ENCODE measurements at places on chromosomes 11 and 22.

DNA sequence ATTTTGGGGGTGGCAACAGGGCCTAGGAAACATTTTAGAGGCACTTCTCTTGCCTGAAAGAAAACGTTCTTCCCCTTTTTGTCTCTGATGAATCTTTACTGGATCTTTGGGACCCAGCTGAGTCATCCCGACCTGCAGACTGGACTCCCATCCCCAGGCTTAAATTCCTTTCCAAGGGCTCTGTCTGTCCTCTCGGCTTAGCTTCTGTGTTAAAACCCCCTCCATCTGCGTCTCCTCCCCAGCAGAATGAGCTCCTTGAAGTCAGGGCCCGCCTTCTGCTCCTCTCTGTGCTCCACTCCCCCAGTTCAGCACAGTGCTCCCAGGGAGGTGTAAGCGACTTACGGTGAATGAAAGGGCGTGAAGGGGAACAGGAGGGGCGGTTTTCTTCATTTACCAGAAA is 895 bp upstream of the DAGLA start:
- no peak for DNase-seq

DNA sequence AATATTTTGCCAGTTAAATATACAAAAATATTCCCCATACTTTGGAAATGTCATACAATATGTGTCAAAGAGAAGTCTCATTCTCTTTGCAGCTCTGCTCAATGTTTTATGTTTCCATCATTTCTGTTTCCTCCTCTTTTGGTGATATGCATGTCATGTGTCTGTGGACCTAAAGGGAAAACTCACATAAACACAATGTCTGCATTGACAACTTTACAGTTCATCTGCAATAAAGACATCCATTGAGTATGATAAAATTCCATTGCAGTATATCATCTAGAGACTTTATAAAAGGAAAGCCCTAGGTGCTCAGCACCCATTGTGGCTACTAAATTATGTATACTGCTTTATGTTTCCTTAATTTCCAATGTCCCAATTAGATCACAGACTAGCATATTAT is 461.3 kb upstream of the FAT3 start:
- DNase-seq: no peak

DNA sequence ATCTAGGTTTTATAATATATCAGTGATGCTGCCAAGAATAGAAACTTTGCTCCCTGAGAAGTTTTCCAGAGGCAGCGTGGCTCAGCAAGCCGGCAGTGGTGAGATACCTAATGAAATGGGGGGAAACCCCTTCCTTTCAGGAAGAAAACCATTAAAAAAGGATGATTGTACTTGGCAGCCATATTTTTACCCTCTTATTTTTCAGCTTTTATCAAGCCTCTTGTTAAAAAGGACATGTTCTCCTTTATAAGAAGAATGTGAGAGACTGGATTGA is 9.0 kb upstream of the ME3 start:
- DNase-seq: no peak

GRCh38 chr22:21098099-21098671 is 52.4 kb downstream of the LRRC74B start:
- no peak for DNase-seq

GRCh38 chr22:19565382-19566278 is 41.4 kb upstream of the CLDN5 start:
- no peak for DNase-seq

- no peak for DNase-seq
Measured at GRCh38 chr22:42025421-42025820, 26.8 kb downstream of the WBP2NL start.

DNA sequence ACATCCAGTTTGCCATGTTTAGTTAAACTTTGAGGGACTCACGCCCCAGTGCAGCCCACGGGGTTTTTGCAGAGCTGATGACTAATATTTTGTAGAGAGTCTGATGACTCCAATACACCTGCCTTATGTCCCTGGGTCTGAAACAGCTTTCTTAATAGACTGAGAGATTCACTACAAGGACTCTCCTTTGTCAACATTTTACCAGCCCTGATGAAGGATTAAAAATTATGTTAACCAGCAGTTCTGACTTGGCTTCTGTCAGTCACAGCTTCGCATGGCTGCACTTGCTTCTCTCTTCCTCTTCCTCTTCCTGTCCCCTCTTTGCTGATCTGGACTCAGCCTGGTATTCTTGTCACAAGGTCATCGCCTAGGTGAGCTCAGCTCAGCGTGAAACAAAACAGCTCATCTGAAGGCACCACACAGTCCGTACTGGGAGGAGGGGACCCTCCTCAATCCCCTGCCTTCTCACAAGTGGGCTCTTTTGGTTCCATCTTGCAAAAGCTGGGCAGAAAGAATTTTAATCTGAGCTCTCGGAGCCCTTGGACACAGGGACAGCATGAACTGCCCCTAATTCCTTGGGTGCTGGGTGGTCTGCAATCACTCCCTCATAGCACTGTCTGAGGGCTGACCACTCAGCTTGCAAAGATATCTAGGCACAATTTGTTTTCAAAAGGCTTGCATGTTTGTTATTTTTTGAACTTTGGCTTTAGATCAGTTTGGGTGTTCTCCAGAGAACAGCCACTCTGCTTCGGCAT is 38.1 kb upstream of the POU2AF1 start:
- DNase-seq: no peak

DNA sequence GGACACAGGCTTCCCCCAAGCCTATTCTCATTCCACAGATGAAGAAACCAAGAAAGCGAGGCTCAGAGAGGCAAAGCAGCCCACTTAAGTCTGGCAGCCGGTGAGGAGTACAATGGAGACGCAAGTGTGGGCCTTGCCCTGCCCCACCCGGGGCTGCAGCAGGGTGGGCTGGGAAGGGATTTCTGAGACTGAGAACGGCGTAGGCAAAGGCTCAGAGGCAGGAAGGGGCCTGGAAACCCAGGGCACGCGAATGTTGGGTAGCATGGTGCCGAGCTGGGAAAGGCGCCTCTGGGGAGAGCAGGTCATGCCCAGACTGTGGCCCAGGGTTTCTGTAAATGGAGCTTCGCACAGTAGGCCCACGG is 47.5 kb upstream of the SHISAL1 start:
- DNase-seq: no peak

DNA sequence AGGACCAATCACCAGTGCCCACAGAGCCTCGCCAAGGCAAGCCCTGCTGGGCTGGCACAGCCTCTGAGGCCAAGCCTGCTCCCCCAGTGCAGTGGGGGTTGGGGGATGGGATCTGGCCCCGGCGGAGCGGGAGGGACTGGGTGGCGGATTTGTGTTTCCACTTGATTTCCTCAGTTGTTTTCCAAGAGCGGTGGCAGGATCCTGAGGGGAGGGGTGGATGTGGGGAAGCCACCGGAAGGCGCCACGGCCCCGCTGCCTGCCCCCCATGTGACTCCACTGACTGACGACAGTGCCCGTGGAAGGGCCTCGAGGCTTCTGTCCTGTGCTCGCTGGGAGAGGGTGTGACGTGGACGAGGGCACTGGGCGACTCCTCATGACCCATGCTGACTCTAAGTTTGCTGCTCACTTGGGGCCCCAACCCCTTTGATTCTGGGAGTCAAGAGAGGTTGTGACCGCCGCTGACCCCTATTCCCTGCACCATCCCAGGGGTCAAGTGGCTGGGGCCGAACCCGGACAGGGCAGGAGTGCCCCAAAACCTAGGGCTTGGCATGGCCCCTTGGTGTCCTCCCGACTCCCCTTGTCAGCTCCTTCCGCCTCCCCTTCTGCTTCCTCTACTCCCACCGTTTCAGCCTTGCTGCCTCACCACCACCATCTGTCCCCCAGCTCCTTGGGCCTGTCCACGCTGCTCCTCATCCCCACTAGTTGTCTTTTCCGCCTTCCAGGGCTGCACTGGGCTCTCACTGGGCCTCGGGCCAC is 23.5 kb upstream of the PICK1 start:
- no peak for DNase-seq

GRCh38 chr11:111554532-111554931 is 14.0 kb downstream of the LAYN start:
- DNase-seq: no peak

GRCh38 chr11:113147249-113147648 is 167.1 kb upstream of the TTC12 start:
- DNase-seq: no peak

DNA sequence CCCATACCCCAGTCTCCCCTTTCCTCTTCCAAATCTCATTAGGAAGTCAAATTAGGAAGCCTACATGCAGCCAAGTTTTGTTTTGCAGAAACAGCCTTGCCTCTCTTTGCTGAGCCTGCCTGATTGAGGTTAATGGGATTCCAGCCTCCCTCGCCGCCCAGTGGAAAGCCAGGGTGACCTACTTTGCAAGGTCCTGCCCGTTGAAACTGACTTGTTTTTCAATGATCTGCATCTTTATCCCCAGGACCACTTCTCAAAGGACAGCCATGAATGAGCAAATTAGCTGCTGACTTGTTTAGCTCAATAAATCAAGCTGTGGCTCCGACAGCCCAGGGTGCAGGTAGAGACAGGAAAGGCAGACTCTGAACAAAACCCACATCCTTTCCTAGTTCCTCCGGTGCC is 110.4 kb downstream of the RRAS2 start:
- DNase-seq: no peak

GRCh38 chr11:5486421-5486820 is 2.1 kb upstream of the OR52D1 start:
- no peak for DNase-seq

DNA sequence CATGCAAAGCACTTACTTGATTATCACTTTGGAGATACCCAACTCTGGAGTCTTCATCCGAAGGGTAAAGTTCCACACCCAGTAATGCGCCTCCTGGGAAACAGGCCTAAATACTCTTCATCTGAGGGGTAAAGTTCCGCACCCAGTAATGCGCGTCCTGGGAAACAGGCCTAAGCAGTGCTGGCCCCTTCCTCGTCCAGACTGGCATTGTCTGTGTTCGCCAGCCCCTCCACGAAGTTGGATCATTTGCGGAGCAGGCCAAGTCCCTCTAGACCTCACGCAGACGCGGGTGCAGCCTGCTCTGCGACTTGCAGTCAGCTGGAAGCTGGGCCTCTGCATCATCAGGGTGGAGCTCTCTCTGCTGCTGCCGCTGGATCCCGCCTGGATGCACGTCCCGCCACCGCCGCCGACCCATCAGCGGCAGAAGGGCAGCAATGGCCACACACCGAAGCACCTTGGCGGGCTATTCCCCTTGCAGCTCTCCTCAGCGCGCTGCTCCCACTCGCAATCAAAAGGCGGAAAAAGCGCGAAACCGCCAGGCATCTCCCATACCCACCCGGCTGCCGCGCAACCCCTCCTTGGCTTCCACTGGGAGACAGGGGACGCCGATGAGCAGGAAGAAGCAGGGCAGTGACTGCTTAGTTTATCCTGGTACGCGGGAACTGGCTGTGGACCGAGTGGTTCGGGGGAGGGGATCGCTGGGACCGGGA is 34.1 kb upstream of the GLYATL1 start:
- no peak for DNase-seq

- no peak for DNase-seq
Measured at GRCh38 chr11:3367221-3367620, 11.7 kb downstream of the ZNF195 start.

DNA sequence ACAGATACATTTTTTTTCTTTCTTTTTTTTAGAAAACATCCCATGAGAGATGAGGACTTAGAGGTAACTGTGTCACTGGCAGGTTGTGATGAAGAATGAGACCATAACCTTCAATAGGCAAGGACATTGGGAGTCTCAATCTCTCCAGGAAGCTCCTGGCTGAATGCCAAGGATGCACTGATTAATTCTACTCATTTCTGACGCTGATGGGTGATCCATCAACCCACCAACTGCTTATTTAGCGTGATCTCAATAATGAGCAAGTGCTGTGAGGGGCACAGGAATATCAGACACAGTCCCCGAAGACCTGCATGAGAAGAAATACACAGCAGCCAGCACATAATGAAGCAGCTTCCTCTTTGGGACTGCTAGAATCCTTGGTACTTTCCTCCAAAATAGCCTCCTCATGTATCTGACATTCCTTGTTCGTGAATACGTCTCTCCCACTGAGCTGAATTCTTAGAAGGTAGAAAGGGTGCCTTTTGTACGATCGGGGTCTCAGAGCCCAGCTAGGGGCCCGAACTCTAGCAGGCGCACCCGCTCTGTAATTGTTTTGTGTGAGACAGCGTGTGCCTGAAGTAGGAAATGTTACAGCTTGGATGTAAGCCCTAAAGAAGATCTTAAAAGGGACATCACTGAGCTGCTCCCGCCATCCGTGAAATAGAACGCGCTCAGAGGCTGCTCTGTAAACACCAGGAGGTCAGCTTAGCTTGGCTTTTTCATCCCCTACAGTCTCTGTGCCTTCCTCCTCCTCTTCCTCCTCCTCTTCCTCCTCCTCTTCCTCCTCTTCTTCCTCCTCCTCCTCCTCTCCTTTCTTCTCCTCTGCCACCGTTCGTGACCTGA is 7.2 kb downstream of the CLMP start:
- DNase-seq: no peak

DNA sequence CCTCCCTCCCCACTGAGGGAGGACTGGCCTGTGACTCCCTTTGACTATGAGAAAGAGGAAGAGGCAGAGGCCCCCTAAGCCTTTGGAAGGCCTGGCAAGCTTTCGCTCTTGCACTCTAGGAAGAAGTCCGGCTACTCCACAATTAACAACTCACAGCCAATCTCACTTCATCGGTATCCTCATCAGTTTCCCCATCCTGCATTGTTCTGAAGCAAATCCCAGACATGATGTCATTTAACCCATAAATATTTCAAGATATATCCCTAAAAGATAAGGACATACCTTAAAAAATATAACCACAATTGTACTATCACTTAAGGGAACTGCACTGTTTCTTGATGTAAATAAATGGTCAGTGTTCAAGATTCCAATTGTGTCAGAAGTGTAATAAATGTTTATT is 63.1 kb downstream of the CWC15 start:
- no peak for DNase-seq

DNA sequence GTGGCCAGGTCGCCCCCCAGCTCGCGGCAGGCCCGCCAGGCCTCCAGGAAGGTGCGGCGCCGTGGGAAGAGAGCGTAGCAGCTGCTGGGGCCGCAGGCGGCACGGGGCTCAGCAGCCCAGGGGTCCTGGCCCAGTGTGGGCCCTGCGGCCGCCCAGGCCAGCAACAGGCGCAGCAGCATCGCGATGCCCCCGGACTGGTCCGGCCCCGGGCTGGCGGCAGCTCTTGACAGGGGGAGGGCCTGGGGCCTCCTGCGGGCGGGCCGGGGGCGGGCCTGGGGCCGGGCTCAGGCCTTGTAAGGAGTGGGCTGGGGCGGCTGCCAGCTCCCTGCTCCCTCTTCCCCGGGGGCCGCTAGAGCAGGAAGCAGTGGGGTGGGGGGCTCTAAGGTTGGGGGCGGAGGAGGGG is at the start of gene CD248:
TSS of gene CD248 (minus strand) at position 196 of the 403 bp plus-strand sequence. CDS start at position 179, 17 bp downstream.
- peak; percentile 39 for DNase-seq
